HEK293T (cell line): ENCODE measurements at places on chromosomes 7 and 10.

- DNase-seq = no peak
Measured at GRCh38 chr7:107999779-108000560, 3.0 kb downstream of the LAMB1 start.

GRCh38 chr7:117950601-117951260, 77.5 kb upstream of the CTTNBP2 start:
- no peak for DNase-seq

DNA sequence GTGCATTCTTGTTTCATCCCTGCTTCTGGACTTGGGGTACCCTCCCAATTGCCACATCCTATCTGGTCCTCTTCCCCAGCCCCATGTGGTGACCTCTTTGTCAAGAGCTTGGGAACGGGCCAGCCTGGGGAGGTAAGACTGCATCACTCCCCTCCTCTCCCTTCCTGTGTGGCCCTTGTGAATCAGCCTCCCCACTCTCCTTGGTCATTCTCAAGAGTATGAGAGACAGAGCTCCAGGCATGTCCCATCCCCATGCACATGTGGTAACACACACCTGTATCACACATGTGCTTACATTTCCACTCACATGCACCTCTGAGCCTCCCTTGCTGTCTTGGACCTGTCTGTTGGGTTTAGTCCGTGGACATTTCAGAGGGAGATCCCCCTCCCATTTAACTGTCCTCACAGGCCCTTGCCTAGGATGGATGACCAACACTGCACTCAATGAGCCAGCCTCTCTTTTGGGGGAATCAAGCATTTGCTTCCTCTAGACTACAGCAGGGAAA, 2.6 kb downstream of the MRPL43 start:
- no peak for DNase-seq

GRCh38 chr7:24721481-24722001, 35.7 kb downstream of the GSDME start:
- no peak for DNase-seq

DNA sequence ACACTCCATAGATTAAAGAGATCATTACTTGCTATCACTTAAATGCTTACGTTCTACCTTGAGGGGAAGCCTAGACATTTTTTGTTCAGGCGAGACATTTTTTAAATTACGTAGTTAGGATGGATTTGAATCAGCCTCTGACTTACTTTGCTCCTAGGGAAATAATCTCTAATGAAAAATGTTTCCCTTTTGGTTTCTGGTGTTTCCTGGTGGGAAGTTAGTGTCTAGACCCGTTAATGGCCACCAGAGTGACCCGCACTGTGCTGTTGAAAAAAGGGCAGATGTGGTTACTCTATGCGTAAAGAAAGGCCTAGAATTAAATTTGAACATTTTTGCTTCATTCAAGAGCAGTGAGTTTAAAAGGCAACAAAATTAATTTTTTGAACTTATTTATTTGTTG, 3.8 kb downstream of the ZNF365 start:
- no peak for DNase-seq
